GM03348 (cell line): ENCODE measurements at places on chromosomes 11 and 22.

GRCh38 chr11:116234989-116235568 lies 537.7 kb downstream of the BUD13 start:
- DNase-seq = no peak

- DNase-seq = no peak
Observed at GRCh38 chr11:36409152-36409816, 100.8 kb downstream of the TRAF6 start.

DNA sequence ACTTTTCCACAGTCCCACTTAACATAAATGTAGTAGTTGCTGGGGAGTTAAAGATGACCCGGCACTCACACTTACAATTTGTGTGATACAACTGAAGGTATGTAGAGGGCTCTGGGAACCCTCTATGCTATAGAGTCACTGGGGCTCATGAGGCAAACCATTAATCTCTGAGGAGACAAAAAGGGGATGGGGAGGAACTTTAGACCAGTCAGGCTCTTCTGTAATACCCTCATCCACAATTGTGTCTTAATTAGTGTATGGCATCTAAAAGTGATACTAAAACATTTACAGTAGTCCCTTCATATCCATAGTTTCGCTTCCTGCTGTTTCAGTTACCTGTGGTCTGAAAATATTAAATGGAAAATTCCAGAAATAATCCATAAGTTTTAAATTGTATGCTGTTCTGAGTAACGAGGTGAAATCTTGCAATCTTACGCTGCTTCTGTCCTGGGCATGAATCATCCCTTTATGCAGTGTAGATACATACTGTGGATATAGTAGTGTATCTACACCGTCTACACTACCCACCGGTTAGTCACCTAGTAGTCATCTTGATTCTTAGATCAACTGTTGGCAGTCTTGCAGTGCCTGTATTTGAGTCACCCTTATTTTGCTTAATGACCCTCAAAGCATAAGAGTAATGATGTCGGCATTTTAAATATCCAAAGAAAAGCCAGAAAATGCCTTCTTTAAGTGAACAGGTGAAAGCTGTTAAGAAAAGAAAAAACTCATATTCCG lies 12.2 kb downstream of the CBL start:
- peak; percentile 76 for DNase-seq

DNA sequence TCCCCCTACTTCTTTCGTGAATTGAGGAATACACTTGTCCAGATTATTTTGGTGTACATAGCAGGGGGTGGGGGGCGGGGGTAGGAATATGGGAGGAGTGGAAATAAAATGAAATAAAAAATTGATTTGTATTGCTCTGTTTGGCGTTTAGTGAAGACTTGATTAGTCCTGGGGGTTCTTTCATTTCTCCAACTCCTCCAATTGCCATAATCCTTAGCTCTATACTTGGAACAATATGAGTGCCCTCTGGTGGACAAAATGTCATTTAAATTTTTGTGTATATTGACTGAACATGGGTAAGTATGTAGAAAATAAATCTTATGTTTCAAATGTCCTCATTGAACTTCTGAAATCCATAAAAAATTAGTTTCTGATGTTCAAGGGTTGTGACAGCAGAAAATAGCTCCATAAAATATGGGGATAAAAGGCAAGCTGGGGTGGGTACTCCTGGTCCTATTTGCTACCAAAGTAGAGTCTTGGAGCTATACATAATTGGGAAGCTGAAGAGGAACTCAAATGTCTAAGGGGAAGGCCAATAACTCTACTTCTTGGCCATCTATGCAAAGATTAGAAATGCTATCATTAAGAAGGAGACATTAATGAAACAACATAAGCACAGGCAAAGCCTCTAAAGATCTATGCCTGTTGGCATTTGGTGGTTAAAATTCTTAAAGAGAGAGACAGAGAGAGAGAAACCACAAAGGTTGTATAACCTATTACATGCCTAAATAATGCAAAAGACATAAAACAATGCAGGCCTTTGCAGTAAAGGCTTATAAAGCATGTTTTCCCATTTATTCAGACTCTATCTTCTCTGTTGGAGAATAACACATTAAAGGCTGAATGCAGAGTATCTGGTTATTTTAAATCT lies 421.6 kb downstream of the METTL15 start:
- DNase-seq = peak; percentile 41

- DNase-seq = no peak
Observed at GRCh38 chr11:117992136-117992535, 5.9 kb downstream of the IL10RA start.

DNA sequence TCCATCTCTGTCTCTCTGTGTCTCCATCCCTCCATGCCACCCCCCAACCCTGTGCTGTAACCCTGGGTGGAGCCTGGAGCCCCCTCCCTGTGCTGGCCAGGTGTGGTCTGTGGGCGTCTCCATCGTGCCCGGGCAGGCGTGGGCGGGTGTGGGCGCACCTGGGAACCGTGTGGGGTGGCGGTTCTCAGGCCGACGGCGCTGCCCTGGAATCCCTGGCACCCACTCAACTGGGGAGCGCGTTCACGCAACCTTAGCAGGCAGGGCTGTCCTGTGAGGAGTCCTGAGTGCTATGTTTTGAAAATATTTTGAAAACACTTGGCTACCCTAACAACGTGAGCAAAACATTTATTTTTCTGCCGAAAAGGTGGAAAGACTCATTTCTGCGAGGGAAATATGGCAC lies 4.7 kb downstream of the TNNT3 start:
- no peak for DNase-seq
